Astrocyte (in vitro differentiated cells and primary cell): ENCODE measurements at places on chromosomes 16 and 17. TPM values are rescaled to one million over a fixed set of nuclear protein-coding genes. Genes with fewer than 3 reads are reported as not detected.

- no peak overlapping the region for H3K4me3 ChIP-seq
- no peaks in the 10 kb centered on the region for H3K36me3 ChIP-seq
Observed at GRCh38 chr17:58783380-58783779, 27.7 kb downstream of the PPM1E start.

GRCh38 chr17:73646409-73647300 is 2.4 kb upstream of the SDK2 start:
- no peak overlapping the region for H3K27ac ChIP-seq
- H3K4me1 ChIP-seq: peaks cover 8% of the 10 kb centered on the region
- H3K36me3 ChIP-seq: no peaks in the 10 kb centered on the region
- peaks cover 23% of the 10 kb centered on the region for H3K27me3 ChIP-seq
- no peak overlapping the region for H3K4me3 ChIP-seq

DNA sequence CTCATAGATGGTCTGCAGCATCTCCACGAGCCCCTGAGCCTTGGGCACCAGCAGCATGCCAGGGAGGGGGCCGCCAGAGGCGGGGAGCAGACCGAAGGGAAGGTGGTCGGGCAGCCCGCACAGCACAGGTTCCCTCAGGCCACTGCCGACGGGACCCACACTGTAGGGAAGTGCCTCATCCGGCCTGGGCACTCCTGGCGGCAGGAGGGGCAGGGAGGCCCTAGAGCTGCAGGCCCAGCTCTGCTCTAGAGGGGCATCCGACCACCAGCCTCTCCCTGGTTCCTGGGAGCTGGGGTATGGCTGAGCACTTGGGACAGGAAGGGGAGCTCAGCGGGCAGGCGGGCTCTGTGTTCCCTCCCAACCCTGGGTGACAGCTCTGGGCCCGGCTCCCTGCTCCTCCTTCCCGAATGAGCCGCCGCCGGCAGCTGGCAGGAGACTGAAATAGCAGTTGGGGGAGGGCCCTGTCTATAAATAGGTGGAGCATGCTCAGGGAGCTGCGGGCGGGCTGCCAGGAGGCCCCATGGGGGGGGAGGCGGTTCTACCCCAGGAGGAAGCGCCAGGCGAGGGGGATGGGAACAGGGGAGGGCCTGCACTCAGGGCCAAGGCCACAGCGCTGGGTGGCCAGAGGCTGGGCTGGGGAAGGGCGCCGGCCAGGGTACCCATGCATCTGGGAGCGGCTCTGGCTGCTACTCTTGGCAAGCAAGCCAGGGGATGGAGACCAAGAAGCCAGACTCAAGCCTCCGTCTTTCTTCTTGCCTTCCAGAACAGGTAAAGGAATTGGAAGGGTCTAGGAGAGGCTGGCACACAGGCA is 12.4 kb downstream of the HDAC5 start:
- peak overlapping the region; percentile 63 for H3K27ac ChIP-seq
- no peaks in the 10 kb centered on the region for H3K27me3 ChIP-seq

- no peak overlapping the region for H3K27ac ChIP-seq
- no peaks in the 10 kb centered on the region for H3K36me3 ChIP-seq
- no peaks in the 10 kb centered on the region for H3K27me3 ChIP-seq
- no peak overlapping the region for H3K4me3 ChIP-seq
Observed at GRCh38 chr17:32801193-32801592, 75.7 kb downstream of the MYO1D start.

Gene RPL13
- total RNA-seq: 1,200 and 1,239 TPM in 2 replicates

Gene CDIPT
- 88.1 and 92.0 TPM in 2 replicates for total RNA-seq

Gene ADAD2
- not detected in 2 replicates for total RNA-seq

Gene CAMTA2
- 43.1 and 44.3 TPM in 2 replicates for total RNA-seq

Gene GSG1L
- not detected in 2 replicates for total RNA-seq

Gene TLCD1
- total RNA-seq: 24.6 and 25.1 TPM in 2 replicates
